ENCODE measurements at places on chromosomes 5 and 9.

DNA sequence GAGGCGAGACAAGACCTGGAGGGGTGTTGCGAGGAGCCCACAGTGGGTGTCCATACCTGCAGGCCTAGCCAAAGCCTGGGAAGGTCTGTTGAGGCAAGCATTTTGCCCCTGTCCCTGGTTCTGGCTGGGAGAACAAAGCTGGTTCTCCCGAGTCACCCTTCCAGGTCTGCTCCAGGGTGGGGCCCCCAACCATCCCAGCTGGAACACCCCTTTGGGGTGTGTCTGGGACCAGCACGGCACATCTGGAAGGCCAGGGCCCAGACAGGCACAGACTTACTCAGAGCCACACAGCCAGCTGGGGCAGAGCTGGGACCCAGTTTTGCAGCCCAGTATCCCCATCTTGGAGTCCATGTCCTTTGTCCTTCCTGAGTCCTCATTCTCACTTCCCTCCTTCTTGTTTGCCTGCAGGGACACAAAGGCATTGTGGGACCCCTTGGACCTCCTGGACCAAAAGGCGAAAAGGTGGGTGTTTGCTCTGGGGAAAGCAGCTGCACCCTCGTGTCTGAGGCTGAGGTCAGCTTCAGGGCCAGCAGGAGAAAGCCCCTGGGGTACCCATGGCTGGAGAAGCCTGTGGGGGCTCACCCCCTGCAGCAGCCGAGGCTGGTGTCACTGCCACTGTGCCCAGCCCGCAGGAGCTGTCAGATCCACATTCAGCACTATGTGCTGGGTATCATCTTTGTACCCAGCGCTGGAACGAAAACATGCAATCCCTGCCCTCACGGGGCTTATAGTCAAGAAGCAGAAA, 38.4 kb upstream of the ORM1 start:
- no peak for DNase-seq

DNA sequence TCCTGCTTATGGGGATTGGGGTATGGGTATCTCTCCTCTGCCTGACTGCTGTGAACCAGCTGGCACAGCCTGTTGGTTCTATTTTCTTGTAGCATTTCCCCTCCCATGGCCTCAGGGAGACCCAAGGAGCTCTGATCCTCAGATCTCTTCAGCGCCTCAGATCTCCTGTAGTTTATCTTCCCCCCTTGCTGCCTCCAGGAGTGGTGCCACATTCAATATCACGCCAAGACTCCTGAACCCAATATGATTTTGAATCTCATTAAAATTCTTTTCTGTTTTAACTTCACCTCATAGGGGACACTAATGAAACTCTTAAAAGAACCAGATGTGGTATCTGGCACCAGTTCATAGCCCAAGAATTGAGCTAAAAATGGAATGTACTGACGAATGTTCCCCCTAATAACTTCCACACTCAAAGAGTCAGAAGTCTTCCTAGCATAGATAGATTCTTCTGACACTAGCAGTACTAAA, 59.6 kb upstream of the LIFR start:
- no peak for DNase-seq

- DNase-seq = no peak
These were observed 199.3 kb downstream of the MAN2A1 start for GRCh38 chr5:109888989-109889388.

DNA sequence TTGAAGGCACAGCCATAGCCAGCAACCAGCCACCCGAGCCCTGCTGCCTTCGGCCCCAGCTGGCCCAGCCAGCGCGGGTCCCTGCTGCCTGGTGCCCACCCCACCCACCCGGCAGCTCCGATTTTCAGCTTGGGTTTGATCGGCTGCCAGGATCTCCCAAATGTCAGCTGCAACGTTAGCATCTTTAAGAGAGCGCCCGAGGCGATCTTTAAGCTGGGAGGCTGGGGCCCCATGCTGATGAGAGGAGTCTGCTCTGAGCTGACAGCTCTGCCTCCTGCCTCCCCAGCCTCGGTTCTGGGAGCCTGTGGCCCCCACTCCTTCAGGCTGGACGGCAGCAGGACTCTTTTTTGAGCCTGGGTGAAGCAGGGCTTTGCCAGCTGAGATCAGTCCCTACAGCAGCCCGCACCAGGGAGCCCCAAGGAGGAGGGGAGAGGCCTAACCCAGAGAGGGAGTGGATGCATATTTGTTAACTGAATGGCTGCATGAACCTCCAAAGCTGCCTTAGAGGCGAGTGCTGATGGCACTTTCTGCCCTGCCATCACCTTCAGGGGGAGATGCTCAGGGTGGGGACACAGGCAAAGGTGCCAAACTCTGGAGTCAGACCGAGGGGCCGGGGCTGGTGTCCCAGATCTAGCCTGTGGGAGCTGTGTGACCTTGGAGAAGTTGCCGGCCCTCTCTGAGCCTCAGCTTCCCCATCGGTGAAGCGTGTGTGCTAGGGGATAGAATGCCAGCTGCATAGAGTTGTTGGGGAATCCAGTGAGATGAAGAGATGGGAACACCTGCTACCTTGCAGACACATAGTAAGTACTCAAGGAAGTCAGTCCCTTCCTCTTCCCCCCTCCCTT, 165.5 kb downstream of the C9orf50 start:
- DNase-seq = no peak

GRCh38 chr9:99474186-99474585, 252.1 kb downstream of the SEC61B start:
- DNase-seq = no peak

GRCh38 chr5:91255396-91256141, 127.5 kb downstream of the ARRDC3 start:
- DNase-seq = no peak

- no peak for DNase-seq
These were observed 1.3 kb downstream of the NIM1K start for GRCh38 chr5:43193181-43193893.

- no peak for DNase-seq
These were observed 425.3 kb downstream of the TLR4 start for GRCh38 chr9:118129541-118129940.

- DNase-seq = no peak
These were observed 185.7 kb upstream of the IL12B start for GRCh38 chr5:159515909-159516415.

DNA sequence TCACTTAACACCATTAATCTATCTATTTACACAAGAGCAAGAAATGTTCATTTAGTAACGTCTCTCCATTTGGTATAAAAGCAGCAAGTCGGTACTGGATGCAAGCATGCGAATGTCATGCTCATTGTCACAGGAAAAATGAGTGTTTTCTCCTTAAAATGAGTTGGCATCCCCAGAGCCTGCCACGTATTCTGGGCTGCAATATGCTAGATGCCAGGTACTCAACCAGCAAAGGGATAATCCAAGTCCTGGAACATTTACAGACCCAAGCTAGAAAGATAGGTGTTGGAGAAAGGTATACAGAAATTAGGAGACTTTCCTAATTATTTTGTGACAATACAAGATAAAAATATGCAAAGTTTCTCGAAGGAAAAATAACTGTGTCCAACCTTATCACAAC, 217.5 kb downstream of the EBF1 start:
- DNase-seq = no peak

Measured in NCI-H1417 treated with DMSO at 0.1 percent for 48 hours (cell line).